SJCRH30 (cell line): ENCODE measurements at places on chromosomes 16 and 17. TPM values are rescaled to one million over a fixed set of nuclear protein-coding genes. Genes with fewer than 3 reads are reported as not detected.

DNA sequence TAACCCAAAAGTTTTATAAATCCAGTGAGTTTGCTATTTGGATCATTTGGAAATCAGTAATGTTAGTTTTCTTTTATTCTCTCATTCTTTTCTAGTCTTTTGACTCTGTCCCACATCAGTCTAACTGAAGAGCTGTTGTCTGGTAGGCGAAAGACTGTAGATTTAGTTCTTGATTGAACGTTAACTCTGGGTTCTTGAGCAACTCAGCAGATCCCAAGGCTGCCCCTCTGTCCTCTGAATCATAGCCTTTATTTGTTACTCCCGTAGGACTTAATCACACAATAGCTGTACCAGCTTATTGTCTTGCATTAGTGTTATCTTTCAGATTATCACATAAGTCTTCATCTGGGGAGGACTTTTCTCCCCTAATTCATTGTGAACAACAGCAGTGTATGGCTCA, 119.3 kb upstream of the TOM1L1 start:
- no peaks in the 10 kb centered on the region for H3K27me3 ChIP-seq
- H3K27ac ChIP-seq: no peak overlapping the region
- H3K4me3 ChIP-seq: no peak overlapping the region
- H3K4me1 ChIP-seq: no peaks in the 10 kb centered on the region
- DNase-seq: no peak

DNA sequence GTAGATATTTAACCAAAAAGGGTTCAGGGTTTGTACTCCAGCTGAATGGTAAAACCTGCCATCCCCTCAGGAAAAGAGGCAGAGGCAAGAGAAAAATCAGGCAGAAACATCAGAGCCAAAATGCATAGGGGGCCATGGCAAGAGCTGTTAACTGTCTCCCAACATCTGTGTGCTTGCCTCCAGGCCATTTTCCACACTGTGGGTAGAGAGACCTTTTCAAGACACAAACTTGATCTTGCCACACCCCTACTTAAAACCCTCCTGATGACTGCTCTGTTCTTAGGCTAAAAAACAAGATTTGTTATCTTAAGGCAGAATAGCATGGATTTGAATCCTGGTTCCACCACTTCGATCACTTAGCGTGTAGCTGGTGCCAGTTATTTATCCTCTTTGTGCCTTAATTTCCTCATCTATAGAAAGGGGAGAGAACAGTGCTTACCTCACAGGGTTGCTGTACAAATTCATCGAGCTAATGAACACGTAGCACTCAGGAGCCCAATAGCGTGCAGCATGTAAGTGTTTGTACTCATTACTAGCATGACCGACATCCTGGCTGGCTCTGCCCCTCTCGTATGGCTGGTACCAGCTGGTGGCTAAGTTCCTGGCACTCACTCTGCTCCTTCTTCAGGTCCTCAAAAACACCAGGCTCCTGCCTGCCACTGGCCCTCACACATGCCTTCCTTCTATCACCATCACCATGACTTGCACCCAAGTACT, 25.8 kb downstream of the STAT3 start:
- H3K4me1 ChIP-seq: no peaks in the 10 kb centered on the region
- no peak overlapping the region for H3K4me3 ChIP-seq
- no peaks in the 10 kb centered on the region for H3K27me3 ChIP-seq
- DNase-seq: no peak
- H3K27ac ChIP-seq: no peak overlapping the region
- H3K36me3 ChIP-seq: no peaks in the 10 kb centered on the region

The ESRP2 gene
- 0.24 TPM in 1 of 2 replicates, not detected in the other for total RNA-seq

- no peaks in the 10 kb centered on the region for H3K4me1 ChIP-seq
- H3K36me3 ChIP-seq: no peaks in the 10 kb centered on the region
- H3K4me3 ChIP-seq: no peak overlapping the region
- no peak overlapping the region for H3K27ac ChIP-seq
Observed at GRCh38 chr16:56042416-56042815, 148.9 kb upstream of the GNAO1 start.

- H3K4me3 ChIP-seq: no peak overlapping the region
- H3K27ac ChIP-seq: no peak overlapping the region
- no peaks in the 10 kb centered on the region for H3K4me1 ChIP-seq
- H3K36me3 ChIP-seq: no peaks in the 10 kb centered on the region
Observed at GRCh38 chr16:81945665-81946064, 65.6 kb downstream of the SDR42E1 start.

DNA sequence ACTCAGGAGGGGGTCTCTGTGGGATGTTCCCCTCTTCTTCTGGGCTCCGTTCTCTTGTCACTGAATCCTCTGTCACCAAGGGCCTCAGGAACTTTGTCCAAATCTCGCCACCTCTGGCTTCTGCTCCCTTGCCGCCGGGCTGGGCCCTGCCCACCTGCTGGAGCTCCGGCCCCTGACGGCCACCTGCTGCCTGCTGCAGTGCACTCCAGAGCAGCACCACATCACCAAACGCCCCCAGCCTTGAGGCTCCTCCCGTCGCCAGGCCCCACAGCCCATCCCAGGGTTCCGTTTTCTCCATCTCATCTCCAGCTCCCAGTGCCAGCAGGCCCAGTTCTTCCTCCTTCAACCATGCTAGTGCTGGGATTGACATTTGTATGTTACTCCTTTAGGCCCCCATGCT, 43.6 kb downstream of the FOXL1 start:
- no peaks in the 10 kb centered on the region for H3K27me3 ChIP-seq
- H3K27ac ChIP-seq: no peak overlapping the region
- H3K36me3 ChIP-seq: no peaks in the 10 kb centered on the region
- no peaks in the 10 kb centered on the region for H3K4me1 ChIP-seq

GRCh38 chr16:85062845-85063244, 35.2 kb downstream of the KIAA0513 start:
- H3K36me3 ChIP-seq: no peaks in the 10 kb centered on the region
- no peak overlapping the region for H3K4me3 ChIP-seq
- H3K27me3 ChIP-seq: no peaks in the 10 kb centered on the region
- H3K27ac ChIP-seq: no peak overlapping the region
- DNase-seq: no peak

DNA sequence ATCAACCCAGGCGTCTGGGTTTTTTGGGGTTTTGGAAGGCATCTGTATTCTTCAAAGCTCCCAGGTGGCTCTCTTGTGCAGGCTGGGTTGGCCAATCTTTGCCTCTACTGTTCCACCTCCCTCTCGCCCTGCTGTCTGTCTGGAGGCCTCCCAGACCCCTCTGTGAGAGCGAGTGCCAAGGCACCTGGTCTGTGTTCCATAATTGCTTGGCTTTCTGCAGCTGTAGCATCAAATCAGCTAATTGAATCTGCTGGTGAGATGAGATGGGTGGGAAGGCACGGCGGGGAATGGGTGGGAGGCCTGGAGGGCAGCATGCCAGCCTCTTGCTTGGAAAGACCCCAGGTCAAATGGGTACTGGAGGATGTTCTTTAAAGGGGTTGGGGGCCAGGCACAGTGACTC, 52.5 kb upstream of the CLEC19A start:
- H3K36me3 ChIP-seq: no peaks in the 10 kb centered on the region
- H3K4me1 ChIP-seq: peaks cover 4% of the 10 kb centered on the region
- no peak overlapping the region for H3K27ac ChIP-seq
- no peak overlapping the region for H3K4me3 ChIP-seq
- no peaks in the 10 kb centered on the region for H3K27me3 ChIP-seq

GRCh38 chr17:48726916-48727286, 1.6 kb downstream of the HOXB13 start:
- peaks cover 9% of the 10 kb centered on the region; the same call in 1 of the 2 replicates for H3K4me1 ChIP-seq
- H3K27me3 ChIP-seq: no peaks in the 10 kb centered on the region
- no peak overlapping the region for H3K27ac ChIP-seq
- H3K36me3 ChIP-seq: no peaks in the 10 kb centered on the region

GRCh38 chr16:55149622-55150021, 174.4 kb upstream of the IRX6 start:
- no peak overlapping the region for H3K4me3 ChIP-seq
- H3K36me3 ChIP-seq: no peaks in the 10 kb centered on the region
- no peaks in the 10 kb centered on the region; the same call in 1 of the 2 replicates for H3K27me3 ChIP-seq

The MT4 gene
- total RNA-seq: not detected in 2 replicates

DNA sequence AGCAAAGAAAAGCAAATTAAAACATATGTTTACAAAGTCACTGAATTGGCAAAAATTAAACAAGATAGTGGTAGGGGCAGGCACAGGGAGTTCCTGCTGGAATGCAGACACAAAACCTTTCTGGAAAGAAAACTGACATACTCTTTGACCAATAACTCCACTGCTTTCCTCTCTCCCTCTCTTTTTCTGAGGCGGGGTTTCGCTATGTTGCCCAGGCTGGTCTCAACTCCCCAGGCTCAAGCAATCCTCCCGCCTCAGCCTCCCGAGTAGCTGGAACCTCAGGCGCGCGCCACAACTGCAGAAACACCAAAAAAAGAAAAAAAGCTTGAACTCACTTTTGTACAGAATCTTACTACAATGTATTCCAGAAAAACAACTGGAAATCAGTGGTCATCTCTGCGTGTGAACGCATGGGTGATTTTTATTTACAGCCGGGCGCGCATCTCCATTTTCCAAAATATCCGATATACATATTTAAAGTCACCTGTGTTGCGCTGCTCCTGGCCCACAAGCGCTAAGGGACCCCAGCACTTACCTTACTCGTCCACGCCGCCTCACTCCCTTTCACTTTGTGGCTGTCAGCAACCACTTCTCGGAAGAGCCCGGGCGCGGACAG, 480 bp downstream of the TXNL4B start:
- no peaks in the 10 kb centered on the region for H3K27me3 ChIP-seq
- H3K4me1 ChIP-seq: 0 out of 2 replicates have a peak, but pooled peaks cover 3% of the 10 kb centered on the region
- H3K27ac ChIP-seq: no peak overlapping the region; the same call in 1 of the 2 replicates

GRCh38 chr17:8153031-8153451, 837 bp upstream of the PER1 start:
- peaks cover 24% of the 10 kb centered on the region for H3K4me1 ChIP-seq
- no peak for DNase-seq
- no peak overlapping the region for H3K4me3 ChIP-seq
- H3K27ac ChIP-seq: peak overlapping the region; percentile 61; the same call in 1 of the 2 replicates
- no peaks in the 10 kb centered on the region for H3K27me3 ChIP-seq
- H3K36me3 ChIP-seq: no peaks in the 10 kb centered on the region
